NCI-H2029 (cell line): ENCODE measurements at places on chromosomes 7 and 10.

DNA sequence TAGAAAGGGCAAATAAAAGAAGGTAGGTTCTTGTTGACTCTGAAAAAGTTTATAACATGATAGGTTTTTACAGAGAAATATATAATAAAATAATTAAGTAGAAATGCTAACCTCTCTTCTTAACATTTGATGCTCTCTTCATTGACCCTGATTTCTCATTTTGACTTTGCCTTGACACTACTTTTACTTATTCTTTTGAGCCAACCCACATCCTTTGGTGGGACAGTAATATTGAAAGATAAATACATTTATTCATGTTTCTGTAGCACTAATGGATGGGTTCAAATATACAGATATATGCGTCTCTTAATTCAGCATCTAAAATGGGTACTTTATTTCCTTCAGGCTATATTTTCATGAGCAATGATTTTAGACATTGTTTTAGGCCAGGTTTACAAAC is 34.4 kb downstream of the DDC start:
- no peak for DNase-seq

DNA sequence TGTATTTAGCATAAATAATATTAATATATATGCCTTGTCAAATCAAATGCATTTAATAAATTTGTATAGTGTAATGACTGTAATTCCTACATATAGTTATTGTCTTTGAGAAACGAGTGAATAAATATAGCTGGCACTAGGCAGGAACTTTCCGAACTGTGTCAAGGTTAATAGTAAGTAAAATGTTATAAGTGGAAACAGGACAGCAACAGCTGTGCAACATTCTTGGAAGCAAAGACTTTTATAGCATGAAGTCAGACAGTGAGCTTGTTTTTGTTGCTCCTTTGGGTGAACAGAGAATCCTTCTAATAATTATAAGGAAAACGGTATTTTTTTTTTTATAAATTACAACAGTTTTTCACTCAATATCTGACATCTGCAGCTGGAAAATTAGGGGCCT is 14.0 kb upstream of the EXOC6 start:
- no peak for DNase-seq

GRCh38 chr7:14321947-14322346 is 332.5 kb upstream of the ETV1 start:
- peak; percentile 80 for DNase-seq

- DNase-seq: no peak
These were observed 1.6 kb downstream of the FAM204A start for GRCh38 chr10:118340486-118340885.

- no peak for DNase-seq
These were observed 12.0 kb downstream of the SGCE start for GRCh38 chr7:94643771-94644545.

DNA sequence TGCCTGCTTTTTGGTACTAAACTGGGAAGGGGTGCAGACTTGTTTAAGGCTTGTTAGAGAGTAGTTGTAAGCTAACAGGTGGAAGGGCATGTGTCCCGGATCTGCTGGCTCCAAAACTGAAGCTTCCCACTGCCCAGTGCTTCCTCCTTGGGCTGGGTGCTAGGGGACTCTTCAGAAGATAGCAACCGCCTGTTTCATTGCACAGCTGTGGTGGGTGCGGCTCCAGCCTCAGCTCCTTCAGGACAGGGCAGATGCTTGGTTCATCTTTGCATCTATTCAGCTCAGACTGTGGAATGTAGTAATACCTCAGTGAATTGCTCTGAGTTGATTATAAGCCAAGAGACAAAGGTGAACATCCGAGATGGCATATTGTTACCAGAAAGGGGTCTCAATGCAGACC is 527.1 kb downstream of the TYW1 start:
- no peak for DNase-seq

- no peak for DNase-seq
These were observed 461.1 kb downstream of the ZNF33B start for GRCh38 chr10:42177077-42177792.

DNA sequence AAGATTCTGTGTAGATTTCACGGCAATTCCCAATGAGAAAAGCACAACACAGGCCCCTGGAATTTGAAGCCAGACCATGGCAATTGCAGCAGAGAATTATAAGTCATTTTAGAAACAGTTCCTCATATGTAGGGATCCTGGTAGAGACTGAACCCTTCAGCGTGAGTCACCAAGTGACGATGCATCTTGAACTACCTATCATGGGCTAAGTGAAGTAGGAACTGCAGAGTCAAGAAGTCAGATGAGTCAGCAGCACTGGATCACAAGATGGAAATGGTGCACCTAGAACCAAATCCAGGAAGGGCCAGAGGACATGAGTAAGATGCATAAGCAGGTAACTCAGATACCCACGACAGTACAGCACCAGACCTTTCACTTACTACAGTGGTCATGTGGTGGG is 140.0 kb upstream of the TPK1 start:
- no peak for DNase-seq

DNA sequence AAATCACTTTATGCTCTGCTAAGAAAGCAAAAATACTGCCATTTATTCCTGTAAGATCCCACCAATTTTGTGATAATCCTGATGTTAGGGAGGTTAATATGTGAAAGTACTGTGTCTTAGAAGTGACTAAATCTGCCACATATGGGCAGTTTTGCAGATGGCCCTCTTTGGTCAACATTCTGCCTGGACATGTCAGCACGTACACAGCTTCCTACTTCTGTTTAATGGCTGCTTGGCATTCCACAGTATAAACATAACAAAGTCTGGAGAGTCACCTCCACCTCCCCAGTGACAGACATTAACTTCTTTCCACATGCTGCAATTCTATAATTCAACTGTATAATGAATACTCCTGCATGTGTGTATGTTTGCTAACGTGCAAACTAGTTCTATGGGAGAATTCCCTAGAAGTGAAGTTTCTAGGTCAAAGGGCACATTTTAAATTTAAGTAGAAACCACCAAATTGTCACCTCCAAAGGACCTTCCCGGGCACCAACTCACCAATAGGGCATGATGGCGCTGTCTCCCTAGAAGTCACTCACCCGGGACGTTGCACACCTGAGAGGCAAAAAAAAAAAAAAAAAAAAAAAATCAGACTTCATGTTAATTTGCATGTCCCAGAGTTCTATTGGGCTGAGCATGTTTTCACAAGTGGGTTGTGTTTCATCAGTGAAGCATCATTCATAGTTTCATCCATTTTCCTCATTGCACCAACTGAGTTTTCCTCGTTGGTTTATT is 38.9 kb downstream of the MKI67 start:
- DNase-seq: no peak
